Kidney (tissue), 22 donors: ENCODE measurements at places on chromosomes 7 and 10.

- DNase-seq, result no peak
These were observed 89.4 kb downstream of the FAS start for GRCh38 chr10:89079961-89080360.

DNA sequence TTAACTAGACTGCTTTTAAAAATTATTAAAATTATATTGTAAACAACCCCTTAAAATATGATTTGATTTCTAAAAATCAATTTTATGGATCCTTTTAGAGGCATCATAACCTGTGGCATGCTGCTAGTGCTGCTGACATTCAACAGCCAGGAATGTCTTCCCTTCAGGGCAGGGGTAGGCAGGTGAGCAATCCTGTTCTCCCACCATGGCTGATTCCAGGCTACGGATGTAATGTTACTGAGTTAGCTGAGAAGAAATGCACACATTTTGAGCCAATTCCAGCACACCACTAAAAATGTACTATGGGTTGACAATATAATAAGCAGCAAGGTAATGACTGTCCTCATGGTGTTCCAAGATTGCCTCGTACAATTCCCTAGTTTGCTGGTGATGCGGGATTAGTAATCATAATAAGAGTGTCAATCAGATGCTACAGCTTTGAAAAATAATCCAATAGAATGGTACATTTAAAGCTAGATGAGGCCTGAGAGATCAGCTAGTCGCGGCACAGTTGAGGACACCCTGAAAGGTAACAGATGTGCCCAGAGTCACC, 108.7 kb upstream of the PRR15 start:
- DNase-seq, result no peak

- DNase-seq, result no peak
These were observed 299.2 kb upstream of the ETV1 start for GRCh38 chr7:14288701-14289100.

DNA sequence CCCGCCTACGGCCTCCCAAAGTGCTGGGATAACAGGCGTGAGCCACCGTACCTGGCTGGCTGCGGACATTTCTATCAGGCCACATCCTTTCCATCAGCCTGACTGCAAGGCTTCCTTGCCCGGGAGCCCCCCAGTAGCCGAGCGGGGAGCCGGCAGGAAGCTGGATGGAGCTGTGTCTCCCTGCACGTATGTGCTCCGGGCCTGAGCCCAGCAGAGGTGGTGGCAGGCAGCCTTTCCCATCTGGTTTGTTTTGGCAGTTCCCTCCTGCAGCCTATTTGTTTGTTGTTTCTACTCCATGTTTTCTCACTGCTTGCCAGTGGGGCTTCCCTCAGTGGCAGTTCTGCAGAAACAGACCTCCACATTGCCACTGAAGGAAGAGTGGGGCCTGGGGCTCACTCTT, 5.4 kb downstream of the POP7 start:
- DNase-seq, result no peak

- DNase-seq, result no peak
These were observed 215.0 kb downstream of the PHF14 start for GRCh38 chr7:11188529-11189310.

- DNase-seq, result no peak
These were observed 81.0 kb downstream of the POLL start for GRCh38 chr10:101506829-101507661.

DNA sequence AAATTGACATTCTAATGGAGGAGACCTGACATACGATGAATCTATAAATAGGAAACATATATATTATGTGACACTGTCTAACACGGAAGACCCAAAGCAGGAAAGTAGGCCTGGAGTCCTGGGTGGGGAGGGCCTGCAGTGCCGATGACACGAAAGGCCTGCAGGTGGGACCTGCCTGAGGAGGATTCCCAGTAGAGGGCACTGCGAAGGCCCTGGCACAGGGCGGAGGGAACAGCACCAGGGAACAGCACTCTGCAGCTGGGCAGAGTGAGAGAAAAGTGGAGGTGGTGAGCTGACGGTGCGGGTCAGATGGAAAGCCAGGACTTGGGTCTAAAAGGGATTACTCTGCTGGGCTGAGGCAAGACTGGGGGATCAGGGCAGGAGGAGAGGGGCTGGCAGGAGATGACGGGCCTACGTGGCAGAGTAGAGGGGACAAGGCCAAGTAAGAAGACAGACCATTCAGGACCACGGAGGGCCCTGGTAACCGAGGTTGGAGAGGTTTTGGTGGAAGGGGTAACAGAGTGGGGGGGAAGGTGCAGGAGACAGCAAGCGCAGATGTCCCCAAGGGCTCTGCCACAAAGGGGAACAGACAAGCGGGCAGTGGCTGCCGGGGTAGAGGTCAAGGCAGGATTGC, 8.1 kb downstream of the ZNF746 start:
- DNase-seq, result no peak

DNA sequence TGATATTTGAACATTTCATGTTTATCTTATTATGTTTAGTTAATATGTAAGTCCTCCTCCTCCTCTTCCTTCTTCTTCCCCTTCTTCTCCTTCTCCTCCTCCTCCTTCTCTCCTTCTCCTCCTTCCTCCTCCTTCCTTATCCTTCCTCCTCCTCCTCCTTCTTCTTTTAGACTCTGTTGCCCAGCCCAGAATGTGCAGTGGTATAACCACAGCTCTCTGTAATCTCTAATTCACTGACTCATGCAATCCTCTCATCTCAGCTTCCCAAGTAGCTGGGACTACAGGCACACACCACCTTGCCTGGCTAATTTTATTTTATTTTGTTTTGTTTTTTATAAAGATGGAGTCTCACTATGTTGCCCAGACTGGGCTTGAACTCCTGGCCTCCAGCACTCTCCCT, 83.4 kb upstream of the ODAD2 start:
- DNase-seq, result no peak

DNA sequence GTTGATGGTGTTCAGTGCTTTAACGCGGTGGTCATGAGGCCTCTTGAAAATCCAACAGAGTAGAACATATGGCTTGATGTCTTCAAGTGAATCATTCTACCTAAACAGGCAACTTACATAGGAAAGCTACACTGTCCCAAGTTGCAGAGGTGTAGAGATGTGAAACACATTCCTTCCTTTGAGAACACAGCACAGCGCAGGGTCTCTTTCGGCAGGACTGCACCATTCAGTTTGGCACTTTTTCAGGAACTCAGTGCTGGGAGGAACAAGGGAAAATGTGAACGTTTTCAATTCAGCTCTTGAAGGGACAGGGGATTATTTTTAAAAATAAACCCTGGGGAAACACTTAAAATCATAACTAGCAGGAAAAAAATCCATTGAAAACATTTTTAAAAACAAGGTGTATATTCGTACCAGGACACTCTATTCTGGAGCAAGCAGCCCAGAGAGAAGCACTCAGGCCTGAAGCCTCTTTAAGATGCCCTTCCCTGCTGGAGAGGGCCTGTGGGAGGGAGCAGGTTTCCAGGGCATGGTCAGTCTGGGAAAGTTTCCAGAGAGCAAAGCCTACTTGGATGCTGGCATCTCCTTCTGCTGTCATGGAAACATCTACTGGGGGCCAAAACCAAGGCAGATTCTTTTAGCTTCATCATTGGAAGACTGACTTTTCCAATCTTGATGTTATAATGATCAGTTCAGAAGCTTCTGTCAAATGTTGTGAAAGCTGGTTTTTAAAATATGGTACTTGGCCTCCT, 60.4 kb upstream of the NPVF start:
- DNase-seq, result no peak

DNA sequence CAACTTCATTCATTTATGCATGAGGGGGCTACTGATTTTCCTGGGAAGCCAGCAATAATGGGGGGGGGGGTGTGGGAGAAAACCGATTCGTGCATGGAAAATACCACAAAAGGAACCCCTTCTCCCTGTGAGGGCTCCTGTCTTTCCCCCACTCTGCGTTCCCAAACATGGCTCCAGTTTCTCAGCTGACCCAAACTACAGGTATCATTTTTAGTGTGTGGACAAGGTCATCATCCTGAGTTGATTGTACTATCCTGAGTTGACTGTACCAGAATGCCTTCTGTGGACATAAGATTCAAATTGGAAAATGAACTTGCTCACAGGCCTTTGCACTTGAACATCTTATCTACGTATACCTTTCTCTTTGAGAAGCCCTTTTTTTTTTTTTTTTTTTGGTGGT, 49.9 kb downstream of the ZRANB1 start:
- no peak for DNase-seq

DNA sequence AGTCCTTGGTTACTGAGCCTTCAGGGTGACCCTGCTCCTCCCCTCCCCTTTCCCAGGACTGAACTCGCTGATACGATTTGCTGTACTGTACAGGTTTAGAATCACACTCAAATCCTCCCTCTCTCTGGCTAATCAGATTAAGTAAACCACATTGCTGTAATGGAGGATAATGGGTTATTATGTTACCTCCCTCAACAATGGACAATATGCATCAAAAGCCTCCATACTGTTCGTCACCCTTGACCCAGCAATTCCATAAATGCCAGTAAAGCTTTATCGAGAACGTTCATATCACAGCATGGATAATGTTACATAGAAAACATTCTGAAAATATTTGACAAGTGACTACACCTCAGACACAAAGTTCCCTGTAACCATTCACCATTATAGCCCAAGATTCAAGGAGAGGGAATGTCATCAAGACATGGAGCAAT, 61.7 kb downstream of the FAM107B start:
- DNase-seq, result no peak
